ENCODE measurements at places on chromosomes 6 and 20.

- no peak for DNase-seq
Measured at GRCh38 chr6:91462241-91462640, 875.4 kb upstream of the MAP3K7 start.

DNA sequence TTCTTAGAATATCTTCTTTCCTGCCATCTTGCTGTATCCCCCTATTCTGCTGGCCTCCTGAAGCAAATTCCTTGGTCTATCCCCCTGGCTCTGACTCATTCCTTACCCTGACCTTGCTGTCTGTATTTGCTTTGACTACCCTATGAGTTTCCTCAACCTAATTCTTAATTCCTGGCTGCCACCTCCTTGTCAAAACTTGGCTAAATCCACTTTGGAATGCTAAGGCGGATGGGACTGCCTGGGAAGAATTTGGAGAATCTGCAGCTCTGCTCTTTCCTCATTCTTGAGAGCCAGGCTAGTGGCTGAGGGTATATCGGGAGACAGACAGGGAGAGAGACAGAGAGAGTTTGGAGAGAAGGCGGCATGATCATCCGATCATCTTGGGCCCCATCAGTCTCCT lies 24.4 kb downstream of the CAP2 start:
- DNase-seq = no peak

- DNase-seq = no peak
Measured at GRCh38 chr20:53212018-53212417, 239.9 kb downstream of the TSHZ2 start.

- no peak for DNase-seq
Measured at GRCh38 chr6:107342144-107342543, 117.2 kb downstream of the PDSS2 start.

GRCh38 chr20:49904440-49905214 lies 10.7 kb downstream of the SPATA2 start:
- DNase-seq = no peak

All from activated naive CD4-positive, alpha-beta T cell treated with anti-CD3 and anti-CD28 coated beads, Interleukin-2, amount 50 U/mL, for 16 hours (primary cell).